ENCODE measurements at places on chromosomes 12 and 14.

DNA sequence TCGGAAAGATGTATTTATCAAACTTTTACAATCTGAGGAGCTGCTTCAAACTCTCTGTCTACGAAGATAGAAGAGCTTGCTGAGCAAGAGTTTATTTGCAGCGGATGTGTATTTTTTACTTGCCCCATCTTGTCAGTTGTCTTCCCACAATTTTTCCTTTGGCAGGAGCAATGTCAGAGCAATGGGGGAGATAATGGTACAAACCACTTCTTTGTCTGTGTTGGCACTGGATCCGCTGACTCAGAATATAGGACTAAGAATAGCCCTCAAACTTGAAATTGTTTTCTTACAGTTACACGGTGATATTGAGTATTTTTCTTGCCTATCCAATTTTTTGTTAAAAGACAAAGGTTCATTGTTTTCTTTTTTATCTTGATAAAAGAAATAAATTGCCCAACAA is 27.6 kb downstream of the HELB start:
- DNase-seq, result no peak

DNA sequence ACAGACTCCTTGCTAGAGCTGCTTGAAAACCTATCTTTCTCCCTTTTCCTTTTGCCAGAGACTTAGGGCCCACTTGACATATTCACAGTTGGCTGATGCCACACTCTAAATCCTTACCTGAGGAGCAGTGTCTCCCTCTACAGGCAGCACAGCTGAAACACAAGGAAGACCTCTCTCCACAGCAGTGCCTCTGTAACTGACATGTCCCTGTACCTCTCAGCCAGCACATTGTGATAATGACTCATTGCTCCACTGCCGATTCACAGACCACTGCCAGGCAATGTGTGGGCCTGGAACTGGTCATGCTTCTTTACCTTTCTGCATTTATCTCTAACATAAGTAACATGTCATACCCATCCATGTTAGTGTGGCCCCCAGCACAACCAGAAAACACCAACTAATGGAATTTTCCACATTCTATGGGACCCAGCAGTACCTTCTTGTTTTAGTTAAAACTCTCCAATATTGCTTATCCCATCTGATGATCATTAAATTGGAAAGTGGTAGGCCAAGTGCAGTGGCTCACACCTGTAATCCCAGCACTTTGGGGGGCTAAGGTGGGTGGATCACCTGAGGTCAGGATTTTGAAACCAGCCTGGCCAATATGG is 56.5 kb downstream of the GTF2A1 start:
- DNase-seq, result peak; percentile 34

GRCh38 chr12:20487519-20487918 is 119.2 kb downstream of the PDE3A start:
- no peak for DNase-seq

DNA sequence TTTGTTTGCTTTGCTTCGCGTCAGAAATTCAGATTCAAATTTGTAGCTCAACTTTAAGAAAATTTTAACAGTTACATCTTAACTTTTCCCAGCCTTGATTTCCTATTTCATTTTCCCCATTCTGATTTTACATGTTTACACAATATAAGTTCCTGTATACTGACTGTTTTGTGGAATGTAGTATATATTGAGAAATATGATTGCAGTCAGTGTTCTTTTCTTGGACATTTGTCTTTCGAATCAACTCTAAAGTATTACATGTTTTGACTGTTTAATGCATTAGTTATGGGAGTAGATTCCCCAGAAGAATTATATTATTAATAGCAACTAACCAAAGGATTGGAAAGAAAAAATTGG is 48.1 kb downstream of the PRKCH start:
- no peak for DNase-seq

DNA sequence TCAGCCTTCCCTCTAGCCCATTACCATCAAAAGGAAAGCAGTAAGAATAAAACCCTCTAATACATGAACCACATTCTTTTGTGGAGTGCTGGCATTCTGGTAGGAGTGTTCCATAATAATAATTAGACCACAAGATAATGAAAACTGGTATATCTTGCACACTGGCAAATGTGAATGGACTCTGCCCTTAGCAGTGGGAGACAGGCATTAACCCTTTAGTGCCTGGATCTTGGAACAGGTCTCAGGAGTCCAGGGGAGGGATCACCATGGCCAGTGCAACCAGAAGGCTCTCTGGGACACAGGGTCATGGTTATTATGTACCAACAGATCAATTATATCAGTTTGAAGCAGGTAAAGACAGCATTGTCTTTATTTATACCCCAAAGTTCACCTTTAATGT is 387.5 kb upstream of the TMPO start:
- DNase-seq, result no peak

GRCh38 chr12:131260251-131260905 is 306.7 kb downstream of the ADGRD1 start:
- DNase-seq, result no peak

DNA sequence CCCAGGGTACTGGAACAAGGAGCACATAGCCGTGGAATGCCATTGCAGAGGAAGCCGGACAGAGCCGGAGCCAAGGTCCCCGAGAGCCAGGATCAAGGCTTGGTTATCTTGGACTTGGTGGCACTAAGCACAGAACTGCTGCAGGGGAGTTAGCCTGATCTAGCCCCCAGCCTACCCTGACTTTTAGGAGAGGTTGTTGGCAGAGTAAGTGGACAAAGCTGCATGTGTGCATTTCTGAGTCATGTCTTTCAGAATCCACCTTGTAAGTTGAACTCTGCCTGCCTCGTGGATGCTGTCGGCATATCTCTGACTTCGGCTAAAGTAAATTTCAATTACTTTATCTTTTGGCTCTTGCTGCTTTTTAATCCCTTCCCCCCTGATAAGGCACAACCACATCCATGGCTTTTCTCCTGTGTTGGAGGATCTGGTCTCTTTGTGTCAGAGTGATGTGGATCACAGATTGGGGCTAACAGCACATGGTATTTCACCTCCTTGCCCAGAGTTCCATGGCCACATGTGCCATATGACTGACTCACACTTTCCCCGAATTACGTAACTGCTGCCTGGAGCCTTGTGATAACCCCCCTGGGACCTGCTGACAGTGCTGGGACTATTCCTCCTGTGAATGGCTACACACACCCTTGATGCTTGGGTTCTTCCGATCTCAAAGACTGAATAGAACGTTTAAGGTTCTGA is 240.3 kb downstream of the EMP1 start:
- no peak for DNase-seq

DNA sequence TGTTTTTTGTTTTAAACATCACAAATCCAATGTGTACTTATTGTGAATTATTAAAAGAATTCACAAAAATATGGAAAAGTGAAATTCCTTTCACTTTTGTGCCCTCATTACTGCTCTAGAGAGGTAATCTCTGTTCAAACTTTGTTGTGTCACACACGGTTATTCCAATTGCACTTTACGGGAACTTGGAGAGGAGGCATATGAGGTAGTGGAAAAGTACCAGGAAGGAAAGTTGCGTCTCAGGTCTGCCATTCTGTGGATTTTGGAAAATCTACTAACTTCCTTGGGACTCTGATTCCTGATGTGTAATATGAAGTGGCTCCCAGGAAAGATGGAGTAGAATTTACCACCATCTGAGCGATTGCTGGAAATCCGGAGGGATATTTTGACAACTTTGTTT is 90.9 kb upstream of the DCN start:
- no peak for DNase-seq

DNA sequence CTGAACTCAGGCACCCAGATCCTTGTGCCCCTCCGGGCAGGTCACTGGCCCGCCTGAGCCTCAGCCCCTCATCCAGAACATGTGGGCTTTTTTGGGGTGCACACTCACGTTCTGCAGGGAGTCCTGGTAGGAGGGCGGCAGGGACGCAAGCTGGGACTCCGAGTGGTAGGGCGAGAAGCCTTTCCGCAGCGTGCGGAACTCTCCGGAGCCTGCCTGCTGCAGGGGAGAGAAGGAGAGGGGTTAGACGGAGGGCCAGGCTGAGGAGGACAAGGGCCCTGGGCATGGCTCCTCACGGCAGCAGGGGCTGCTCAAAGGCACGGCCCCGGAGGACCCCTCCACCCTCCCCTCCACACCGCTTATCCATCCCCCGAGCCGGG is 40.8 kb downstream of the CCNK start:
- no peak for DNase-seq

- no peak for DNase-seq
These were observed 4.3 kb upstream of the GPR19 start for GRCh38 chr12:12700254-12700653.

DNA sequence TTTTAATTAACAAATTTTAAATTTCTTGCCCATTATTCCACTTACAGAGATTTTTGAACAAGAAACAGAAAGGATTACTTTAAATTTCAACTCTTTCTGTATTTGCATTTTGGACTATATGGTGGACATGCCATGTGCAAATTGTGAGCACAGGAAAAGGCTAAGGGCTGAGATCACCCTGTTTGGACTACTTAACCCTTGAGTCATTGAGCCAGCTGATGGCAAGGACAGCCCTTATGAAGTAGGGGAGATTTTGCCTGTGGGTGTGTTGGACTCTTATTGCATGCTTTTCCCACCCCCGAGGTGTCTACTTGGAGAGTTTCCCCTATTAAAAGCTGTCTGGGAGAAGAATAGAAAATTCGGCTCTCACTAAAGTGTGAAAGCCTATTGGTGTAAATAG is 17.2 kb downstream of the DERA start:
- no peak for DNase-seq

GRCh38 chr12:42299392-42300308 is 26.2 kb downstream of the ZCRB1 start:
- peak; percentile 66 for DNase-seq

- no peak for DNase-seq
These were observed 39.6 kb upstream of the NFKBIA start for GRCh38 chr14:35444104-35444503.

- no peak for DNase-seq
These were observed 55.5 kb downstream of the FAM222A start for GRCh38 chr12:109768901-109769670.

DNA sequence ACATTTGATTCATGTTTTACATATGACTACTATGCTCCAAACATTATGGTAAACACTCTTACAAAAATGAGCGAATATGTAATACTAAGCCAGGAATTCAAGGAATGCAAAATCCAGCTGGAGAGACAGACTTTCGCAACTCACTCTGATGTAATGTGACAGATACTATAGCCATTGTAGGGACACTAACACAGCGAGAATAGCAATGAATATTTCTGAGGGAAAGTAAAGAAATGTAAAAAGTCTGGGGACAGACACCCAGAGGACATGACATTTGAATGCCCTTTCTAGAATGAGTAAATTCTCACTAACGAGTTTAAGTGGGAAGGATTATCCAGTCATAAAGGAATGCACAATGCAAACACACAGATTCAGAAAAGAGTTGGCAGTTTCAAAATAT is 121.9 kb downstream of the PIK3C2G start:
- DNase-seq, result no peak

DNA sequence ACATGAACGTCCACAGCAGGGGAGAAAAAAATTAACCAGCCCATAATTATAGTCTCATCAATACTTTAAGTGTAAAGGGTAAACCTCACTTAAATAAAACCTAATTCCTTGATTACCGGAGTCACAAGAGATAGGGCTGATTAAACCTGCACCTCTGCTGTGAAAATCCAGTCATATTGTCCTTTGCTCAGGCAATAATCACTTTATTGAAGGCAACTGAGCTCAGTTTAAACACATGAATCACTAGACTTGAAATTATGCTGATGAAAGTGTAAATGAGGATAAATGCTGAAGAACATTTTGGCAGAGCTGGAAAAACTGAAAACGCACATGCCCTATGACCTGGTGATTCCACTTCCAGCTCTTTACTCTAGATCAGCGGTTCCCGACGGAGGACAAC is 6.7 kb upstream of the HRK start:
- no peak for DNase-seq

- no peak for DNase-seq
These were observed 156.4 kb downstream of the ESR2 start for GRCh38 chr14:64137657-64138290.

DNA sequence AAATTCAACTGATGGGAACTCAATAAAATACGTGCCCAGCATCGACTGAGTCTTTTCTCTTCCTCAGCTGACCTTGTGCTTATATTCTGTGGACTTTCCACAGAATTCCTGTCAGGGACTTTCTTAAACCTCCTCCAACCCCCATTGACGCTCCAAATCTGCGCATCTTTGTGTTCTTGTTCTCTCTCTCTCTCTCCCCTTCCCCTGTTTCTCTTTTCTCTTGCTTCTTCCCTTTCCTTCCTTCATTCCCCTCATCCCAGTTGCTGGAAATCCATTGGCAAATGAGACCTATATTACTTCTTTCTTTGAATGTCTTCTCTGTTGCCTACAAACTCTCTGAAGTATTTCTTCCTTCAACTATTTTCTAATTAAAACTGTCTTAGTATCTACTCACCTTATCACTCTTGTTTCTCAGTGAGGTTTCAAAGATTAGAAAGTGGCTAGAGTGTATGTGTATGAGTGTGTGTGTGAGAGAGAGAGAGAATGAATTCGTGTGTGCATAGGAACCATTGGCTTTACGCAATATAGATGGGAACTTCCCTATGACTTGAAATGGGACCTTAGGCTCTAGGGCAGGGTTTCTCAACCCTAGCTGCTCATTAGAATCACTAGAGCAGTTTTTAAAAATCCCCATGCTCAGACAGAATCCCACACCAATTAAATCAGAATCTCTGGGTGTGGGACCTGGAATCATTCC is 41.8 kb upstream of the DHRS7 start:
- no peak for DNase-seq
